ENCODE measurements at places on chromosomes 7 and 10.

DNA sequence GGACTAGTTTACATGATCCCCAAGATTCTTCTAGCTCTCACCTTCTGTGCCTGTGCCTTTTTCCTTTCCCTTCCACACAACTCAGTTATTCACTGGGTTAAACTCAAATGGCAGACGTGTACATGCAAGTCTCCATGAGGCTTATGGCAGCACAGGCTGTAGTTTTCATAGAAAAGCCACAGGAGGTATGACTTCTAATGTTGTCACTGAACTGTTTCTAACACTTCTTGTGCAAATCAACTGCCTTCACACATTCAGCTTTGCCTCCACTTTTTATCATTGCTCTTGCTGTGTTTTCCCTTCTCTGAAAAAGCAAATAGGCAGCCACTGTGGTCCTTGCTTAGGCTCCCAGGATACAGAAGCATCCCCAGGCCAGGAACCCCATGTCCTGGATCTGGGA is 5.3 kb upstream of the GIMAP5 start:
- DNase-seq, result no peak

- DNase-seq, result no peak
These were observed 24.2 kb downstream of the ZNF25 start for GRCh38 chr10:37952043-37952755.

- no peak for DNase-seq
These were observed 297.5 kb upstream of the ZMIZ1 start for GRCh38 chr10:78771260-78771659.

- peak; percentile 19 for DNase-seq
These were observed 341 bp downstream of the GOT1 start for GRCh38 chr10:99430116-99430450.

DNA sequence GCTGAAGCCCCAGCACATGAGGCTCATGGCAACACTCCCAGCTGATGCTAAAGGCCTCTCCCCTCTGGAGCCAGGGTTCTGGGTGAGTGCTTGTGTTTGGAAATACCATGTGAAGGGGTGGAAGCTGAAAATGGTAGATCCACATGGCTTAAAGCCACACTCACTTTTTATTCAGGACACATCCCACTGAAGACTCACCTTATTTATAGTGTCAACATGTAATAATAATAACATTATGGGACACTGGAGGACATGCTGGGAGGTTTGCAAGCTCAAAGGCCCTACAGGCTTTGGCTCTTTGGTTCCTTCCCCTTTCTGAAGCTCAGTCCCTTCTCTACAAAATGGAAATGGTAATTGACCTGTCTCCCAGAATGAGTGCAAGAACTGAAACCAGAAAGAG is 318.0 kb downstream of the GRID1 start:
- no peak for DNase-seq

- peak; percentile 45 for DNase-seq
These were observed 82.5 kb upstream of the CREB5 start for GRCh38 chr7:28329661-28330363.

- DNase-seq, result no peak
These were observed 4.4 kb upstream of the FKBP9 start for GRCh38 chr7:32952876-32953275.

DNA sequence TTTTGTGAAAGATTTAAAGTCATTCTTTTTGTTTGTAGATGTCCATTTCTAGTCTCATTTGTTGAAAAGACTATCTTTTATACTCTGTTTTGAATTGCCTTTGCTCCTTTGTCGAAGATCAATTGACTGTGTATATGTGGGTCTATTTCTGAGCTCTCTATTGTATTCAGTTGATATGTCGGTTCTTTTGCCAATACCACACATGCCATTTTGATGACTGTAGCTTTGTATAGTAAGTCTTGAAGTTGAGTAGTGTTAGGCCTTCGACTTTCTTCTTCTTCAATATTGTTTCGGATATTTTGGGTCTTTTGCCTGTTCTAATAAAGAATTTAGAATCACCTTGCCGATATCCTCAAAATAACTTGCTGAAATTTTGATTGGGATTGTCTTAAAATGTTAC is 104.5 kb downstream of the CCSER2 start:
- no peak for DNase-seq

DNA sequence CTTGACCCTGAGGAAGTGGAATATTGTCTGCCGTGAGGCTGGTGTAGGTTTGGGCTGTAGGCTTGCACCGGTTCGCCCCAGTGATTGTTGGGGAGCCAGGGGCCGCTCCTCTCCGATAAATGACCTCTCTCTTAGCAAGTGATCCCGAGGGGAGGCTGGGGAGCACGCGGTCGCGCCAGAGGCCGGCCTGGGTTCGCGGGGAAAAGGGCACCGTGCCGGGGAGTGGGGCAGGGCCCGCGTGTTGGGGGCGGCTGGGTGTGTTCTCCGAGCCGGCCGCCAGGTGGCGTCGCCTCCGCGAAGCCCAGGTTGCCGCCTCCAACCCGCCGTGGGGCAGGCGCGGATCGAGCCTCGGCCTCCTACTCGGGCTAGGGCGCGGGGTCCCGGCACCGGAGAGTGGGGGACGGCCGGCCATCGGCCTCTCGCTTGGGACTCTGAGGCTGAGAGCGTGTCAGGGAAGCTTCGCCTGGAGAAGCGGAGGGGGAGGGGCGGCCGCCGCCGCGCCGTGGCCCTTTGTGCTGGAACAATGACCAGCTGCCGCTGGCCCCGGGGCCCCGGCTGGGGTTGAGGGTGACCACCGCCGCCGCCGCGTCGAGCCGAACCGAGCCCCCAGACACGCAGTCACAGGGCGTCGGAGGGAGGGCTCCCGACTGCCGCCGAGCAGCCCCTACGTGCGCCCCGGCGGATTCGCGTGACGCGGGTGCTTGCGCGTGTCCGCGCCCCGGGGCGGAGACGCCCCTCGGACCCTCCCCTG is 442 bp upstream of the LZTS2 start:
- DNase-seq, result peak; percentile 92

GRCh38 chr10:124353091-124353815 is 65.5 kb downstream of the OAT start:
- DNase-seq, result no peak

DNA sequence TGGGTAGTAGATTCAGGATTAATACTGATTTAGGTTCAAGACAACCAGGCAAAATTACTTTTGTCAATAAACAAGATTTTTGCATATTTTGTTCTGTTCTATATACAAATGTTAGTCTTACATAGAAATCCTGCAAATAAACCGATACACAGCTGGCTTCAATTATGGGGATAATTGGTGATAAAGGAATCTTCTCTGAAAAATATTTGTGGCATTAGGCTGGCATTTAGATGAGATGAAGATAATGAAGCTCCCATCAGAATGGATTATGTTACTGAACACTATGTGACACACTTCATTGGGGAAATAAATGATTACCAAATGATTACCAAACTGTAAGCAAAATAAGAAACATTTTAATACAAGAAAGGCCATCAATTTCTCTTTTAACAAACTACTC is 65.8 kb downstream of the NT5C2 start:
- DNase-seq, result no peak

DNA sequence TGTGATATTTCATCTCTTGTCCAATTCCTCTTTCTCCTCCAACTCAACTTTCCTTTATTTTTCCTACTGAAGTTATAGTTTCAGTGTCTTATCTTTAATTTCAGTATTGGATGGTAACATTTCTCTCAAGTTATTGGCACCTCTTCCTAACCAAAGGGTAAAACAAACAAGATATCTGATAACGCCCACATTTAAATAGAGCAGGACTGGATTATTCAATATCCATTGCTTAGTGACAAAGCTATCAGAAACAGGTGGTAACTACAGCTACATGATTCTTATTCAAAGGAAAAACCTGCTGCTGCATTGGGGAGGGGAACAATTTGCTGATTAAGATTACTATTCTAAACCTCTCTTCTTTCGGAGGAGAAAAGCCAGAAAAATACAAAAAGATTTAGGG is 87.8 kb downstream of the TAF3 start:
- DNase-seq, result no peak

DNA sequence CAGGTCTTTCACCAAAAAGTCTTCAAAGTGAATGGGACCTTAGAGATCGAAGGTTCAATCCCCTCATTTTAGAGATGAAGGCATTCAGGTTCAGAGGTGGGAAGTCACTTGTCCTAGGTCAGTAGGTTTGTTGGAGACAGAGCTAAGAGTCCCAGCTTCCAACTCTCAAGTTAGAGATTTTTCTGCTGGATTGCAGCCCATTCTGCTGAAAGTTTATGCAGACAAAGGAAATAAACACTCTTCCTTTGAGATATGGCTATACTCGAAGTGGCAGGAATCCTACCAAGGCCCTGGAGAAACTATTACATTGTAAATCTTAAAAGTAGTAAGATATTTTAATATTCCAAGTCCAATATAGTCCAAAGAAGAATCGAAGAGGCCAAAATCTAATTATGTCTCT is 64.4 kb downstream of the LYZL1 start:
- no peak for DNase-seq

GRCh38 chr10:102412293-102412692 is 6.3 kb downstream of the PSD start:
- DNase-seq, result no peak

DNA sequence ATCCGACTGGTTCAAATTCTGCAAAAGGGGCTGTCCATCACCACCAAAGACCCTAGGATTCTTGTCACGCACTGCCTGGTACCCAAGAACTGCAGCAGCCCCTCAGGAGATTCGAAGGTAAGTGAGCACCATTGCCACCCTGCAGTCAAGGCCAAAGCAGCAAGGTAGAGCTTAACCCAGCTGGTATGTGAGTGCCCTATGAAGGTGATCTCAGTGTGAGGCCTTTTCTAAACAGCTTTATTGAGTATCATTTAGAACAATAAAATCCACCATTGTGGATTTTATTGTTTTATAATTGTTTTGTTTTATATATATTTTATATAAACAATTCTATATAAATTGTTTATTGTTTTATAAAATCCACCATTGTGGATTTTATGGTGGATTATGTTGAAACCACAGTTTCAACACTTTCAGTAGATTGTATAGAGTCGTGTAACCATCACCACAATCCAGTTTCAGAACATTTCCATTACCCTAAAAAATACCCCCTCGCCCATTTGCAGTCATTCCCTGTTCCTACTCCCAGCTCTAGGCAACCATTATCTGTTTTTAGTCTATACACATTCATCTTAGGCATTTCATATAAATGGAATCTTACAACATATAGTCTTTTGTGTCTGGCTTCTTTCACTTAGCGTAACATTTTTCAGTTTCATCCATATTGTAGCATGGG is 20.1 kb upstream of the CALU start:
- DNase-seq, result no peak

- peak; percentile 63 for DNase-seq
These were observed 271.2 kb downstream of the MAGI2 start for GRCh38 chr7:79182283-79182682.

DNA sequence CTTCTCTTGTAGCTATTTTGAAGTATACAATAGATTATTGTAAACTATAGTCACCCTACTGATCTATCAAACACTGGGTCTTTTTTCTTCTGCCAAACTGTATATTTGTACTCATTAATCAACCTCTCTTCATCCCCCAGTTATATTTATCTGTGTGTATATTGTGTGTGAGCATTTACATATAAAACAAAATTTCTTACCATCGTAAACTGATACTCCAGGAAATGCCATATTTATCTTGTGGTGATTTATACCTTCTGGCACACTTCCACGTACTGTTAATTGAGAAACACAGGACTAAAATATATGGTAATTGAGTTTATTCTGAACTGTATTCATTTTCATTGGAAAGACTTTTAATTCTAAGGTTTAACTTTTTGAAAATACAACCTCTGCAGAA is 18.9 kb downstream of the ANLN start:
- no peak for DNase-seq

GRCh38 chr10:61779950-61780659 is 117.4 kb downstream of the CABCOCO1 start:
- no peak for DNase-seq

Data from suppressor macrophage treated with lipopolysaccharide for 1 hour (primary cell).